Bronchial epithelial cell (primary cell): ENCODE measurements at places on chromosomes 3 and 15. TPM values are rescaled to one million over a fixed set of nuclear protein-coding genes. Genes with fewer than 3 reads are reported as not detected.

Gene METTL6
- total RNA-seq, result 41.3 TPM in 2 replicates

Gene SAXO2
- 0.26 and 0.38 TPM in 2 replicates for total RNA-seq

Gene LYSMD4
- total RNA-seq, result 13.2 and 14.1 TPM in 2 replicates

Gene SMCO1
- total RNA-seq, result not detected in 2 replicates

Gene MLH1
- total RNA-seq, result 28.7 and 31.0 TPM in 2 replicates

Gene MNS1
- not detected in 2 replicates for total RNA-seq
